ENCODE measurements at places on chromosomes 13 and 19.
A peak's percentile ranks its signal among the peaks of the same experiment; 100 is the strongest.

DNA sequence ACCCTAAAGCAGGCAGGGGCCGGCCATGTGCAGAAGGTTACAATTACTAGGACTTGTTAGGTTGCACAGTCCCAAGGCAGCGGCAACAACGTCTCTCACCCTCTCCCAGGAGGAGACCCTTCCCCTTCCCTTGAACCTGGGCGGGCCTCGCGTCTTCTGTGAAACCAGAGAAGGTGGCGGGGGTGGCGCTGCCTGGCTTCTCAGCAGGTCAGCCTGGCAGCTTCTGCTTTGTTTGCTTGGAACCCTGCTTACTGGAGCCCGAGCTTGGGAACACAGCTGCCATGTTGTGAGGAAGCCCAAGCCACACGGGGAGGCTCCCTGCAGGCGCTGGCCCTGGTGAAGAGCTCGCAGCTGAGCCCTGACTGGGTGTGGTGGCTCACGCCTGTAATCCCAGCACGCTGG is 15.5 kb downstream of the MKNK2 start:
- no peak for DNase-seq

DNA sequence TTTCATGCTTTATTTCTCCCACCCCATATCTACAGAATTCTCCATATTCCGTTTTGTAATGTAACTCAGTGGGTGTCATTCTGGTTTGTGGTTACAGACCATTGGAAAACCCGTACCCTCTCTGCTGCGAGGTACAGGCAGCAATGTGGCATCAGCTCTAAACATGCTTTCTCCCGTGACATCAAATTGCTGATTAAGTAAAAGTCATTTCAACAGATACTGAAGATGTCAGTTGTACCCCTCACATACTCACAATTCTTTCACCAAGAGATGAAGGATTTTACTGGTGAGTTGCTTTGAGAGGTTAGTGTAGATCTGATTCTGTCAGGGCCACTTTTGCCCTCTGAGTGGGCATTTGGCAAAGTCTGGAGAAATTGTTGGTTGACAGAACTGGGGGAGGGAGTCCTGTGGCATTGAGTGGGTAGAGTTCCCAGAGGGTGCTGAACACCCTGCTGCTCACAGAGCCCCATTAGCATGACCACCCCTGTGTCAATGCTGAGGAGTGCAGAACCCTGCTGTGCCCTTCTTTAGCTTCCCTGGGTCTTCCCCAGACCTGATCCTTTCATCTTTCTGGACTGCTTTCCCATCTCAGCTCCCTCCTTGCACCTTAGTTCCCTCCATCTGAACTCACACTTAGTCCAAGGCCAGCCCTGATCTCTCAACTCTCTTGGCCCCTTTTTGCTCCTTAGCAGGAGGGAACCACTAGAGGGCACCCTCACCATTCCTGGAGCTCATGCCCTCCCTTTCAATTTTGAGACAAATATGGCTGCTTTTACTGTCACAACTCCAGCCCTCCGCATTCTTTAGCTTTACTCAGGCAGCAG is 39.9 kb upstream of the CEACAM8 start:
- peak; percentile 51 for DNase-seq

DNA sequence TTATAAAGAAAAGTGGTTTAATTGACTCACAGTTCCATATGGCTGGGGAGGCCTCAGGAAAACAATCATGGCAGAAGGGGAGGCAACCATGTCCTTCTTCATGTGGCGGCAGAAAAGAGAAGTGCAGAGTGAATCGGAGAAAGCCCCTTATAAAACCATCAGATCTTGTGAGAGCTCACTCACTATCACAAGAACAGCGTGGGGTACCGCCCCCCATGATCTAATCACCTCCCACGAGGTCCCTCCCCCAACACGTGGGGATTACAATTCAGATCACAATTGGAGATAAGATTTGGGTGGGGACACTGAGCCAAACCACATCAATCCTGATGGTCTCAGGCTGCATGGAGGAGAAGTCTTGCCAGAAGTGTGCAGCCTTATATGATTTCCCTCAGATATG is 26.0 kb downstream of the TM9SF2 start:
- no peak for DNase-seq

DNA sequence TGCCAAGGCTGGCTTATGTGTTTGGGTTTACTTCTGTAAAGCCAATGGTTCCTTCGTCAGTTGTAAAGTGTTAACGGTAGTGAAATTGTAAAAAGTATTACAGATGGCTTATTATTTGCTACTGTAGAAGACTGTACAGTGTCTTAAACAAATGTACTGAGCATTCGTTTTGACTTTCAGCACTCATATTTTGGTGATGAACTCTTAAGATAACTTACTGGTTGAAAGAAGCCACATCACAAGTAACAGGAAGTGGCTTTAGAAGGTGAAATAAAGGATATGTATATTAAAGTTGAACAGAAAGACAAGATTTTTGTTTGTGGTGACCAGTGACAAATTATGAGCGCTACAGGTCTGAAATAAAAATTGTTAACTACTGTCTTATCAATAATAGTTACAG is 64.2 kb downstream of the URI1 start:
- no peak for DNase-seq

- DNase-seq, result no peak
Measured at GRCh38 chr19:7926727-7927604, 1.0 kb upstream of the CTXN1 start.

GRCh38 chr19:379796-380195 is 29.2 kb downstream of the C2CD4C start:
- no peak for DNase-seq
